ENCODE measurements at places on chromosomes 1 and 21.

DNA sequence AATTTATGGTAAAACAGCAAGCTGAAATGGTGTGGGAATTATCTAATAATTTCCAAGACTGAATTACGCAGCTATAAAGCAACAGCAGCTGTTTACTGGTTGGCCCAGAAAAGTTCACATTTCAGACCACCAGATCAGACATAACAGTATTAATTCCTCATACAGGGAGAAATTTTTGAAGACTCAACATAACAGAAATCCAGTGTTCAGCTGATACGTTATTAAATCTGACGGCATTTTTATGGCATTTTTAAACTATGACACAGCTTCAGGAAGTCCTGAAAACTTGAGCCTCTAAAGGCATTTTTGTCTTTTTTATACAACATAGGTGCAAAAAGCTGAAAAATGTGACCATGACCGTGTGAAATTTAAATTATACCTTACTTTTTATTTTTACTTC lies 91.2 kb downstream of the APP start:
- no peak overlapping the region for H3K27ac ChIP-seq
- peaks cover 4% of the 10 kb centered on the region for H3K36me3 ChIP-seq
- no peak for DNase-seq
- peaks cover 7% of the 10 kb centered on the region for H3K4me1 ChIP-seq

- peak overlapping the region; percentile 94 for H3K27ac ChIP-seq
- H3K36me3 ChIP-seq = peaks cover 17% of the 10 kb centered on the region
- peaks cover 58% of the 10 kb centered on the region for H3K4me1 ChIP-seq
- H3K27me3 ChIP-seq = no peaks in the 10 kb centered on the region
These were observed 2.0 kb downstream of the S100A6 start for GRCh38 chr1:153533689-153534201.

DNA sequence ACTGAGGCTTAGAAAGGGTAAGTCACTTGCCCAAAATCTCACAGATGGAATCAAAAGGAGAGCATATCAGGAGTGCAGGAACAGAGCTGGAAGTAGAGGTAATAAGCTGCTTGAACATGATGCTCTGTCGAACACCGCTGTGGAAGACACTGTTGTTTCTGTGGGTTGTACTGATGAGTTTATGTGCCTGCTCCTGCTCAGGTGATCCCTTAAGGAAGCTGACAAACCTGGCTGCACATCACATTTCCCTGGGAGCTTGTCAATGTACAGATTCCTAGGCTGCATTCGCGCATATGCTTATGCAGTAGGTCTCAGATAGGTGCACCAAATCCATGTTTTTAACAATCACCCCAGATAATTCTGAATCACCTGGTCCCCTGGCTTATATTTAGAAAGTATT lies 79.7 kb downstream of the ZNF326 start:
- no peak overlapping the region for H3K27ac ChIP-seq
- no peaks in the 10 kb centered on the region for H3K36me3 ChIP-seq
- H3K4me1 ChIP-seq = no peaks in the 10 kb centered on the region
- H3K27me3 ChIP-seq = peaks cover 17% of the 10 kb centered on the region
- no peak for DNase-seq

GRCh38 chr1:151594143-151594625 lies 17.7 kb upstream of the SNX27 start:
- no peaks in the 10 kb centered on the region for H3K36me3 ChIP-seq
- DNase-seq = peak; percentile 94
- H3K4me3 ChIP-seq = peak overlapping the region; percentile 53
- H3K27ac ChIP-seq = peak overlapping the region; percentile 29

GRCh38 chr1:183103147-183103546 lies 79.9 kb downstream of the LAMC1 start:
- no peaks in the 10 kb centered on the region for H3K36me3 ChIP-seq
- no peak overlapping the region for H3K4me3 ChIP-seq
- H3K27me3 ChIP-seq = peaks cover 11% of the 10 kb centered on the region
- no peaks in the 10 kb centered on the region for H3K4me1 ChIP-seq

Measured in activated CD4-positive, alpha-beta T cell treated with anti-CD3 and anti-CD28 coated beads for 36 hours (primary cell).